Hypothalamus (tissue), 51 donors: ENCODE measurements at places on chromosomes 1 and 21.

DNA sequence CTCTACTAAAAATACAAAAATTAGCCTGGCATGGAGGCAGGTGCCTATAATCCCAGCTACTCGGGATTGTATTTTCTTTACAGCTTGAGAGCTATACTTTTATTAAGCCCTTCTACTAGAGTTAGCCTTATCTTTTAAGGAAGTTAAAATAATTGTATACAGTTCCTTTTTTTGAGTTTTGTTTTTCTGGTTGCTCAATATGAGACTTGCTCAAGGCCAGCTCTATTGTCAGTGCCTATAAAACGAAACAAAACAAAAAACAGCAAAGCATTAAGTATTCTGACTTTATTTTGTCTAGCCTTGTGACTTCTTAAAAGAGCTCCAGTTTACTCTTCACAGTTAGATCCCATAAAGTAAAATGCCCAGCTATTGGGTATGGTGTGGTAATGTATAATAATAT, 17.2 kb downstream of the PKN2 start:
- DNase-seq = no peak

DNA sequence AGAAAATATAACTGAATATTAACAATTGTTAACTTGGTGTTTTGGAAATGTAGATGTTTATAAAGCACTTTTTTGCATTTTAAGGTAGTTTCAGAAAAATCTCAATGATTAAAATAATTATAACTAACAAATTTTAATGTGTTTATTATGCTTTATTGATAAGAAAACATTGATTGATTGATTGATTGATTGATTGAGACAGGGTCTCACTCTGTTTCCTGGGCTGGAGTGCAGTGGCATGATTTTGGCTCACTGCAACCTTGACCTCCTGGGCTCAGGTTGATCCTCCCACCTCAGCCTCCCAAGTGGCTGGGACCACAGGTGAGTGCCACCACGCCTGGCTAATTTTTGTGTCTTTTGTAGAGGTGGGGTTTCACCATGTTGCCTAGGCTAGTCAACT, 93.7 kb upstream of the QSOX1 start:
- DNase-seq = no peak

GRCh38 chr1:197510691-197511378, 242.8 kb downstream of the CRB1 start:
- DNase-seq = no peak

DNA sequence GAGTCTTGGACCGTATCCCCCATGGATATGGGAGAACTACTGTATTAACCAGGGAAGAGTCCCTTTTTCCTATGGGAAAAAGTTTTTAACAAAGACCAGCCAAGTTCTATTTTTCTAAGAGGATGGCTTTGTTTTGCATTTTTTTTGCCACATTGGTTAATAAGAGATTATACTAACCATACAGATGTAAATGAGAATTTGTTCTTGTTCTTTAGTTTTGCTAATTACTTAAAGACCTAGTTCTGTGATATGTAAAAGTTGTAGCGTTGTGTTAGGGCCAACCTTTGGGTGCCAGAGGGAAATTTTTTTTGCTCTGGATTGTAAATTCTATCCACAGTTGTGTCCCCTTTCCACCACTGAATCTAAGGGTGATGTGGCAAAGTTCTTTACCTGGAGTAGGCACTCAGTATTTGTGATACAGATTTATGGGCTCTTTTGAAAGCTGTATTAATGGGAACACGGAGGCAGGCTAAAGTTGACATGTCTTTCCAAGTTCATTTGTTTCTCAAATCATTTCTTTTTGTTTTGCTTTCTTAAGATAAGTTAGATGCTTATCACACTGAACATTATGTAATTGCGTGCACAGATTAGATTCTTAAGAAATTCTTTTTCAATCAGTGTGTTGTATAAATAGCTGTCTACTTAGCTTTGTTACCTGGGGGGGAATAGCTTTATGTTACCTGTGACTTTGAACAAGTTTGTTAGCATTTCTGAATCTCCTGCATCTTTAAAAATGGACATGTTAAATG, 2.9 kb downstream of the SOAT1 start:
- DNase-seq = no peak

- no peak for DNase-seq
Measured at GRCh38 chr1:229447809-229448252, 13.9 kb upstream of the ACTA1 start.

- DNase-seq = no peak
Measured at GRCh38 chr1:44740179-44740617, 561 bp downstream of the KIF2C start.

GRCh38 chr21:37484535-37485474, 118.2 kb downstream of the DYRK1A start:
- DNase-seq = no peak

GRCh38 chr1:203932556-203932955, 71.2 kb downstream of the SNRPE start:
- DNase-seq = no peak

DNA sequence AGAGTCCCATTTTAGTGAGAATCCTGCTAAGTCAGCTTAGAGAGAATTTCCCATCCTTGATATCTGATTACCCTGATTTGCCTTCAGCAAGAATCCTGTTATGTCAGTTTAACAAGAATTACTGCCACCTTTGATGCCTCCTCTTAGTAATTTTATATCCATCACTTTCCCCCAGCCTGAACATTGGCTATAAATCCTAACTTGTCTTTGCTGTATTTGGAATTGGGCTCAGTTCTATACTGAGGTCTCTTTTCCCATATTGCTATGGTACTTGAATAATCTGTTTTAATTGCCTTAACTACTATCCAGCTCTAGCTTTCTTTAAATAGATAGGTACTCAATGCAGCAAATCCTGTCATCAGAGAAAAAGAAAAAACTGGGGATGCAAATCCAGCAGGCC, 842.0 kb upstream of the ADAMTS5 start:
- no peak for DNase-seq
